ENCODE measurements at places on chromosomes 2 and 18.

DNA sequence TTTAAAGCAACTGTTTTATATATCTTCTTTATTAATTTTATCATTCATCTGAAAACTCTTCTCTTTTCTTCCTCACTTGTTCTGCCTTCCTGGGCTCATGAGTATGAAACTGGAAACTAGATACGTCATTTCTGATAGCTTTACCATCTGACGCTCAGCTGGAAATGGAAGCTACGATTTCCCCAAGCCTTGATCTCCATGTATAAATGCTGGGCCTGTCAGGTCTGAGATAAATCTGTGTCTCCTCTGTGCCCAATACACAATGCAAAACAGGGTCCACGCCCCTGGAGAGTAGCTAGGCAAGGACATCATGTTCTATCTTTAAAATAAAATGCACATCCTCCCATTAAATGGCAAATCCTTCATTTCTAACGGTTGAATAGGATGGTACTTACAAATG, 238.4 kb downstream of the AFF3 start:
- DNase-seq: no peak

DNA sequence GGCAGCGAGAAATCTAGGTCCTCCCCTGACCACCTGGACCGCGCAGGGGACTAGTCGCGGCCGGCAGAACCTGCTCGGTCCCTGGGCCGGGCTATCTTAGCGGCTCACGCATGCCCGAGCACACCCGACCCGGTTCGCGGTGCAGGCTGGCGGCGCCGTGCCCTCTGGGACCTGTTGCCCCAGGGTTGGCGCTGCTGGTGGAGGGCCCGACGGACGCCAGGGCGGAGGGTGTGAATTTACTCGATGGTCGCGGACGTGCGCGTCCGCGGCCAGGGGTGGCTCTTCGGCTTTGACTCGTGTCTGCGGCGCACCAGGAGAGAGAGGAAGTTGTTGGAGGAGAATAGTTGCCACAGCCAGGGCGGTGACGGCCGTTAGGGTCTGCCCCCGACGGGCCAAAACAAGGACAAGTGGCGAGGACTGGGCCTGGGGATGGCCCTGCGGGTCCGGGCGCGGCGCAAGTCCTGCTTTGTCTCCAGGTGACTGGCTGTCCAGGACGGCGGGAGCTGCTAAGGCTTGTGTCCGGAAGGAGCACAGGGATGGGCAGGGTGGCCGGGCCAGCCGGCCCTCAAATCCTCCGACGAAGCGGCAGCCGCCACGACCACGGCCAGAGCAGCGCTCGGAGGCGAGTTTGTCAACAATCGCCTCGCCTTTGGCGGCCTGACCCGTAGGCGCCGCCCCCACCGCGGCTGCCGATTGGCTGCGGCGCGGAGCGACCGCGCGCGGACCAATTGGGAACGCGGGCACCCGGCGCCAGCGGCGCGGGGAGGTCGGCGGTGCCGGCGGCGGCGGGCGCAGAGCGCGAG, 1.3 kb downstream of the BCL2L11 start:
- peak; percentile 85 for DNase-seq

DNA sequence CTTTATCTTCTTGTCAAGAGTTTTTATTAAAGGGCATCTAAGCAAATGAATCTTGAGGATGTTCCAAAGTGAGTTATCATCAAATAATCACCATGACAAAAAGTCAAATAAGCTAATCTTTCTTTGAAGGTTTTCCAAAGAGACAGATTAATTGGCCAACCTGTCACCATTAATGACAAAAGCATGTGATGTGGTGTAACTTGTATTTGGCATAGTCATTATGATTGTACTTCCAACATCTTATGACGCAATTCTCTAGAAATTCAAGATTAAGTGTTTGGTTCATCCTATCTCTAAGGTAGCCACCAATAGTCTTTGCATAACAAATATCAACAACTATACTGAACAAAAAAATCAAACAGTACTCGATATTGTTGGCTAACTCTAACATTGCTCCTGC, 28.6 kb downstream of the RBMS1 start:
- DNase-seq: no peak

GRCh38 chr2:5412001-5412400, 280.2 kb upstream of the SOX11 start:
- no peak for DNase-seq

DNA sequence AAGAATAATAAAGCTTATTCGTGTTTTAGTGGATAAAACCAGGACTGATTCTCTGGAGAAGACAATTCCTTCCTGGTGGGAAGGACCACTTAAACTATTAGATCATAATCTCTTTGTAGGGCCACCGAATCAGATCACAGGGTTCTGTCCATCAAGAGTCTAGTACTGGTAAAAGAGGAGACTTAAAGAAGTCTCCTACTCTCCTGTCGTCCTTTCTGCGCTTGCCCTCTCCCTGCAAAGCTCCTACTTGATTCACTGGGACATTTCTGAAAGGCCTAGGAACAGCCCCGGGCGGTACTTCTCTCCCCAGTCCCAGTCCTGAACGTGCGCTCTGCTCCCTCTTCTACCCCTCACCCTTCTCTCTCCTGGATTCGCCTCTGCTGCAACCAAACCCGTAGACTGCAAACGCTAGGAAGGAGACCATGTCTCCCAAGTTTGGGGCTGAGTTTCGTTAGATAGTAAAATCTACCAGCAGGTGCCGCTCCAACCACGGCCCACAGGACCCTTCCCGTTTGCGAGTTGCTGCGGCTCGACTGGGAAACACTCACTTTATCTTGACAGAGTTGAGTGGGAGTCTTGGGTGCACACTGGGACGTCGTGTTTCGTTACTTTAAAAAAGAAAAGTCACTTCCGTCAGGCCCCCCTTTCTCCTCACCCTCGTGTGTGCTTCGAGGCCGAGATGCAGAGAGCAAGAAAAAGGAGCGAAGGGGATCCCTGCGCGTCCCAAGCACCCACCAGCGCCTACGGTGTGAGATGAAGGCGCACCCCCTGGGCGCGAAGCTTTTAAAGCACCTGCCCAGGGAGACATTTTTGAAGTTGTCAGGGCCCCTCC, 923 bp downstream of the FIGLA start:
- DNase-seq: peak; percentile 66

- DNase-seq: no peak
Measured at GRCh38 chr2:120831086-120831485, 95.4 kb downstream of the GLI2 start.

All from activated CD4-positive, alpha-beta memory T cell treated with anti-CD3 and anti-CD28 coated beads, Interleukin-2, amount 10 ng/mL, durations not matched to agents 7 days and 5 days (primary cell).